ENCODE measurements at places on chromosomes 11 and 22.

DNA sequence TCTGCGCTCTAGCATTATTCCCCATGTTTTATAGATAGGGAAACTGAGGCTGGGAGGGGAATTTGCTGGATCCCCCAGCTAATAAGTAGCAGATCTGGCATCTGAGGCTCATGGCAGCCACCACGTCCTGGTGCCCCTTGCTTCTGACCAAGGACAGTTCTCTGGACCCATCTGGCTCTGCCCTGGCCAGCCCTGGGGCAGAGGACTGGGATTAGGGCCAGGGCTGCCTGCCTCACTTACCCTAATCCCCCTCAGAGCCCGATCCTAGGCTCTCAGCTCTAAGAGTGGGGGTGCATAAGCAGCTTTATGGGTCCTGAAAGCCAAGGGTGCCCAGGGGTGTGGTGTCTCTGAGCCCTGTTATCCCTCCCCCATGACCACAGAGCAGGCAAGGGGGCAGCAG, at the start of gene CABP4:
TSS of gene CABP4 (plus strand) at position 301 of the 400 bp plus-strand sequence. CDS start at position 371, 70 bp downstream.
- DNase-seq = no peak

DNA sequence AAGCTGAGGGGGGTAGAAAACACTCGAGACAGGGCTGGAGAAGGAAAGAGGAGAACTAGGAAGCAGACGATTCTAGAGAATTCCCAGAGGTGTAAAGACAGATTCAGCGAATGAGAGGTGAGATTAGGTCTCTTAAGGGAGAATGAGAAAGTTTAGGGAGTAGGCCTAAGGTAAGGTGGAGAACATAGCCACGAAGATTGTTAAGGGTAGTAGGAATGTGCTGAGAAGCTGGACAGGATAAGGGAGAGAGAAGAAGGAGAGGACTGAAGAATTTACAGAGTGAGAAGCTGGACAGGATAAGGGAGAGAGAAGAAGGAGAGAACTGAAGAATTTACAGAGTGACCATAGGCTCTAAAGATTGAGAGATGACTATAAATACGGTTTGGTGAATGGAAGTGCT, 908 bp downstream of the PPME1 start:
- DNase-seq = no peak

DNA sequence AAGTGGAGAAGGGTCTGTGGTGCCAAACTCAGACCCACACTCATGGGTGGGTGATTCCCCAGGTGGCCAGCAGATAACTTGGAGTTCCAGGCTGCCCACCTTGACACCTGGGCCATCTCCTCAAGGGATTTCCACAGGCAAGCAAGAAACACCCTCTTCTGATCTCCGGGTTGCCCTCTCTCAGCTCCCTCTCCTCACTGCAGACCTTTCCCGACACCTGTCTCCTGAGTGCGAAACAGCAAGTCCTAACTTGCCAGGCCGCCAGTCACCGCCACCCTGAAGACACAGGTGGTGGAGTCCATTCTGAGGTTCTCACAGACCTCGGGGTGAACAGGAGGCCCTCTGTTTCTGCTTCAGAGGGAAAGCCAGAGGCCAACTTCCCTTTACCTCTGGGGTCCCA, 16.6 kb downstream of the GALNT18 start:
- no peak for DNase-seq

DNA sequence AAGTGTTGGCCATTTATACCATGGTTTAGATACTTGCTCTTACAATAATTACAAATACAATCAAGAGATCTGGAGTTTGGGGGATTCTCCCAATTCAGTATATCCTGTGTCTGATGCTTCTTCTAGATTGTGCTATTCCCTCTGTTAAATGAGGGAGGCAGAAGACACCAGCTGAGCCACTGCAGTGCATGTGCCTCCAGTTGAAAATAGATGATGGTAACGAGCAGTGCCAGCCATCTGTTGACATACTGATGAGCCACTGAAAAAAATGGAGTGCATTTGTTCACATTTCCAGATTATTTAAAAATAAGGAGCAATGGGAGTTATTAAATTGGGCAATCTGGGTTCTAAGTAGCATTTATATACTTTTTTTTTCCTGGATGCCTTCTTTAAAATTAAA, 1428.0 kb upstream of the TENM4 start:
- DNase-seq = no peak

DNA sequence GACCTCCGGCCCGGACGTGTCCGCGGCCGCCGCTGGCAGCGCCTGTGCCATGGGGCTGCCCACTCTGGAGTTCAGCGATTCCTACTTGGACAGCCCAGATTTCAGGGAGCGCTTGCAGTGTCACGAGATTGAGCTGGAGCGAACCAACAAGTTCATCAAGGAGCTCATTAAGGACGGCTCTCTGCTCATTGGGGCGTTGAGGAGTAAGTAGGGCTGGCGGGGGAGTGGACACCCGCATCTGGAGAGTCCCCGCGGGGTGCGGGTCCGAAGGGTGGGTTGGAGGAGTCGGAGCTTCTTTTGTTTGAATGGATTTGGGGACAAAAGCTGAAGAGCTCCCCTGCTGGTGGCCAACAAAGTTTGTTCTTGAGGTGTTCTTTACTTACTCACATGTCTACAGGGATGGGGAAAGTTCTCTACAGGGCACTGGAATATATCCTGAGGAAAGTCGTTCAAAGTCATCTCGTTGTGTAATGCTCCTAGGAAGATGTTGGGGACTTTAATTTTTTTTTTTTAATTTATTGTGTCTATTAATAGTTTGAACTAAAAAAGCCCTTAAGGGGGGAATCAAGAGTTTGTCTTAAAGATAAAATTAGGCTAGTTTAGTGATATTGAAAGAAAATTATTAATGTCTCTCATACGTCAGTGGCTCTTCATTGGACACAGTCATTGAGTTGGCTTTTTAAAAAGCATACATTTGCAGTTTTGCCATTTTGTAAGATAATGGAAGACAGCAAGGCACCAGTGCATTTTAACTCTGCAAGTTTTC, 725 bp downstream of the ARHGAP42 start:
- peak; percentile 78 for DNase-seq

GRCh38 chr11:33384220-33384619, 127.0 kb downstream of the HIPK3 start:
- no peak for DNase-seq

DNA sequence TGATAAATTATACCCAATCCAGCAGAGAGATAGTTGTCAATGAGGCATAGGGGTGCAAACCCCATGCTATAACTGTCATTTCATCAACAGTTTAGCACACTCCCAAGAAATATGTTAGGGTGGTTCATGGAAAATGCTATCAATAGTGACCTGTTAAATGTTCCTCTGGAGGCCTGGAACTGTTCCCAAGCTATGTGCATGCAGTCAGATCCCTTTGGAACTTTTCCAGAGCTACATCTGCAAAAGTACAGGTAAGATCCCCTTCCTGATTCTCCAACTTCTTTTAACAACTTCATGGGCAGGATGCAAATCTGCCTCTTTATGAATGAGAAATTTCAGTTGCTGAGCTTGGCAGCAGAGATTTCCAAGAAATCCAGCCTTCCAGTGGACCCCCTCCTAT, 27.2 kb downstream of the ABTB2 start:
- DNase-seq = no peak

DNA sequence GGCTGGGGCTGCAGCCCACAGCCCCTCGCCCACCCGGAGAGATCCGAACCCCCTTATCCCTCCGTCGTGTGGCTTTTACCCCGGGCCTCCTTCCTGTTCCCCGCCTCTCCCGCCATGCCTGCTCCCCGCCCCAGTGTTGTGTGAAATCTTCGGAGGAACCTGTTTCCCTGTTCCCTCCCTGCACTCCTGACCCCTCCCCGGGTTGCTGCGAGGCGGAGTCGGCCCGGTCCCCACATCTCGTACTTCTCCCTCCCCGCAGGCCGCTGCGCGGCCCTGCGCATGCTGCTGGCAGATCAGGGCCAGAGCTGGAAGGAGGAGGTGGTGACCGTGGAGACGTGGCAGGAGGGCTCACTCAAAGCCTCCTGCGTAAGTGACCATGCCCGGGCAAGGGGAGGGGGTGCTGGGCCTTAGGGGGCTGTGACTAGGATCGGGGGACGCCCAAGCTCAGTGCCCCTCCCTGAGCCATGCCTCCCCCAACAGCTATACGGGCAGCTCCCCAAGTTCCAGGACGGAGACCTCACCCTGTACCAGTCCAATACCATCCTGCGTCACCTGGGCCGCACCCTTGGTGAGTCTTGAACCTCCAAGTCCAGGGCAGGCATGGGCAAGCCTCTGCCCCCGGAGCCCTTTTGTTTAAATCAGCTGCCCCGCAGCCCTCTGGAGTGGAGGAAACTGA, 731 bp downstream of the GSTP1 start:
- peak; percentile 66 for DNase-seq

GRCh38 chr11:72456651-72457050, 22.3 kb upstream of the CLPB start:
- DNase-seq = peak; percentile 94

DNA sequence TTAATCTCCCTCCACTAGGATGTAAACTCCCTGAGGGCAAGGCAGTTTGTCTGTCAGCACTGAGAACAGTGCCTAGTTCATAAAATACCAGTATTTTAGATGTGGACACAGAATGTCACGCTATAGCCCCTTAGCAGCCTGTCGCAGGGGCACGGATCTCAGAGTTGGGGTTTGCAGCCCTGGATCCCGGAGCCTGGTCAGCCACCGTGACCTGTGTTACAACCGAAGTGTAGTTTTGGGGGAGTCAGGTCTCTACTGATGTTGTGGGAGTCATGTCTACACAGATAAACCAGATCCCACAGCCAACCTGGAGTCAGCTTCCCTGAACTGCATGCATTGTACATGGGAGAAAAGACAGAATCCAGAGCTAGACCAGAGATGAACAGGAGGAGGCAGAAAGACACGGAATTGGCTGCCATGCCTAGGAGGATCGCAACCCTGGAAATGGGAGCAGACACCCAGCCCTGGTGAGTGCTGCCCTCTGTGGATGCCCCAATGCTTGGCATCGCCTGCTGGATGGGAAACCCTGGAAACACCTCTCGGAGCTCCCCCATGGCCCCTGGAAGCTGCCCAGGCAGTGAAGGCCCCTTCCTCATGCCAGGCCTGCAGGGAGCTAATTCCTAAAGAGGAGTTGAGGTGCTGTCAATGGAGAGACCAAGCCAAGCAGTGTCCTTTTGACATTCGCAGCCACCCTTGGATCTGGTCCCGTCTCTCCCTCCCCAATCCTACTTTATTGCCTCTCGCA, 851.3 kb downstream of the TBC1D22A start:
- no peak for DNase-seq

DNA sequence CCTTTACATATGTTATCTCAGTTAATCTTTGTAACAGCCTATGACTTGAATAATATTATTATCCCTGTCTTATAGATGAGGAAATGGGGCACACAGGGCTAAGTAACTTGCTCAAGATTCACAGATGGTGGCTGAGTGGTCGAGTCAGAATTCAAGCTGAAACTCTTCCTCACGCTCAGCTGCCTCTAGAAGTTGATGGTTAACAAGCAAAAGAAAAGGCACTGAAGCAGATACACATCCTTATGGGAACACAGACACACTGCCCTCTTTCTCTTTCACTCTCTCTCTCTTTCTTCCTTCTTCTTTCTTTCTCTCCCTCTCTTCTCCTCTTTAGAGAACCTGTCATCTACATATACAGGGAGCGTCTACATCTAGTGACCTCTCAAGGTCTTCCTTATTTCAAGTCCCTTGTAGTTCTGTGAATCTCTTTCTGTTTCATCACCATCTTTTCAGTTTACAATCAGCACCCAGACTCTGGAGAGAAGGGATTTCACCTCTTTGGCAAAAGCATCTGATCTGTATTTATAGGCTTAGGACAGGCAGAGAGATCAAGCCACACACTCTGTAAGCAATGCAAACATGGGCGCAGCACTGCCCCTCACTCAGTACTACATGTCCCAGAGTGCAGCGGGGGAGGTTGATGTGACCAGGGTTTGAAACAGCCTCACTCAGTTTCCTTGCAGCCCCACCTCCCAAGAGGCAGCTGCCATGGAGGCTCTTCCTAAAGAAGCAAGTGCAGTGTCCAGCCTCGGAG, 75.7 kb downstream of the GRAMD1B start:
- DNase-seq = peak; percentile 66

DNA sequence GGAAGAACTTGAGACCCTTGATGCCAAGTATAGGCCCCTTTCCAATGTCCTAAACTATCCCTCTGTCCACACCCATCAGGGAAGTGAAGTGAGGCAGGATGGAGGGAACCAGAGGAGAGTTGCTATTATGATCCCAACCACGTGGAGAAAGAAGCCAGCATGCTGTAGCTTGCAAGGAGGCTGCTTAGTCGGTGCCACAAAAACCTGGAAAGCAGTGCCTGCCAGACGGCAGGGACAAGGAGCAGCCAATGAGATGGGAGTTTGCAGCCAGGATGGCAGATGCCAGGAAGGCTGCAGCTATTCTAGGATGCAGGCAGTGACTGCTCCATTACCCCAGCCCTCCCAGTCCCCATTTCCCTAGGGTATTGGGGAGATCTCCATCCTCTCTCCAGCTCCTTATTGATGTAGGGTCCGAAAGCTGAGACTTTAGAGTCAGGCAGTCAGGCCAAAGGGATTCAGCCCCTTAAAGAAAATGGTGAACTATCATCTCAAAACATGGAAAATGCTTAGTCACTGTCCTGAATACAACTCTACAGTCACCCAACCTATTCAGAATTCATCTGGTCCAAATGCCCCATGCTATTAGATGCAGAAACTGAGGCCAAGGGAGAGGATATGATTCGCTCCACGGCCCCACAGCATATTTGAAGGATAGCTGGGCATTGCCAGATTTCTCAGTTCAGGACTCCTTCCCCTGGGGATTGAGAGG, 18.4 kb upstream of the LRRC55 start:
- DNase-seq = no peak

DNA sequence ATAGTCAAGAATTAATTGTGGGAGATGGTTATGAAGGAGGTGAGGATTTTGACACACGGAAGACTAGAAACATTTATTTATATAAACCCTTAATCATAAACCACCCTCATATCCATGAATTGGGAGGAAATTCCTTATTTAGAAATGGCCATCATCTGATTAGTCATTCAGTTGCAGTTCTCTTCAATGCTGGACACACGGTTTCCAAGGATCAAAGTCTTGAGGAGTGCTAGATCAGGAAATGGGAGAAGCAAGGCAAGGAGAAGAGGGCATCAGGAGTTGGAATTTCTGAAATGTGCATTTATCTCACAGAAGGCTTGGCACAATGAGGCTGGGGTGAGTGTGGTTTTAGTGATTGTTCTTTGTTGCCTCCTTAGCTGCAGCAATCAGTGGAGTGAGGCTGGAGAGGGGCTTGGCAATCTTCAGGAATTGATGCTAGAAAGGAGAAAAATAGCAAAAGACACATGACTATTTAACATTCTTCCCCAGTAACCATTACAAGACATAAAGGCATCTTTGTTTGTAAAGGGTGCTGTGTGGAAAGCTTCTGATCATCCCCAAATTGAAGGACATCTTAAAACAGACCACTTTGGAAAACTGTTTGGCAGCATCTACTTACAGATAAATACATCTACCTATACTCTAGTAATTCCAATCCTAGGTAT, 21.6 kb upstream of the GDPD4 start:
- no peak for DNase-seq

GRCh38 chr11:1227551-1228100, 4.8 kb downstream of the MUC5B start:
- no peak for DNase-seq

GRCh38 chr22:22210889-22211833, 33.4 kb upstream of the VPREB1 start:
- DNase-seq = no peak

GRCh38 chr11:3885855-3886254, 30.4 kb downstream of the STIM1 start:
- DNase-seq = no peak

All from SK-N-DZ (cell line).